ENCODE measurements at places on chromosomes 4 and X. TPM values are rescaled to one million over a fixed set of nuclear protein-coding genes. Genes with fewer than 3 reads are reported as not detected.

PPBP gene
- not detected for total RNA-seq

HSD17B13 gene
- not detected for total RNA-seq

P2RY10 gene
- total RNA-seq: not detected

MAGEB17 gene
- total RNA-seq: not detected

POU3F4 gene
- total RNA-seq: not detected

PORCN gene
- 7.0 TPM for total RNA-seq

PTCHD1 gene
- not detected for total RNA-seq

HSFX3 gene
- not detected for total RNA-seq

PF4V1 gene
- 0.34 TPM for total RNA-seq

ARAP2 gene
- 0.23 TPM for total RNA-seq

F11 gene
- not detected for total RNA-seq

- DNase-seq: no peak
Observed at GRCh38 chr4:8906991-8907595, 35.5 kb upstream of the HMX1 start.

- no peak for DNase-seq
Observed at GRCh38 chr4:140097572-140097971, 56.4 kb downstream of the MAML3 start.

DNA sequence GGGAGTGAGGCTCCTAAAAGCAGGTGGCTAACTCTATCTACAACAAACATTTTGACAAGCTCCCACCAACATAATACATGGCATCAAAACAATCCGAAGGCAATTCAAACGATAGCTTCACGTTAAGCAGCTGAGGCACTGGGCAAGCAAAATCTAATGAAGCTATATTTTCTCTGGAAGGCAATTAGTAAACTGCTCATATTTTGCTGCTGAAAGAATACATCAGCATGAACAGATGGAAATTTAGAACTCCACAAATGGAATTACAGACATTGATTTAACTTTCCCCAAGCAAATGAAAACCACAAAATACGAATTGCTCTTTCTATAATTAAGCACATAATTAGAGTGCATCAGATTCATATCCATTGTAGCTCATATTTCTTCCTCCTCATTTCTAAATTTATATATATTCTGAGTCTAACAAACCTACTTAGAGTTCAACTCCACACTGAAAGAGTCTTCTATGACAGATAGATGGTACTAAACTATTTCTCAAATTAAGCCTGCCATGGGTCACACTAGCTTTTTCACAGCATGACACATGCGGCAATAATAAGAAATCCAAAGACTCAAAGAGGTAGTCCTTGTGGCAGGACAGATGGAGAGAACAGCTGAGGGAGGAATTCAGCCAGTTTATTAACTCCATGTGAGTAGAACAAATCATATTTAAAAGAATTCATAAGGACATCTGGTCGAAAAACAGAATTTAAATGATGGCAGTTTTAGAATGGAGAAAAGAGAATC is 305.4 kb downstream of the MAPK10 start:
- no peak for DNase-seq

- DNase-seq: peak; percentile 86
Observed at GRCh38 chrX:17547658-17548057, 172.7 kb downstream of the NHS start.

GRCh38 chr4:150493851-150494250 is 88.1 kb upstream of the MAB21L2 start:
- no peak for DNase-seq

DNA sequence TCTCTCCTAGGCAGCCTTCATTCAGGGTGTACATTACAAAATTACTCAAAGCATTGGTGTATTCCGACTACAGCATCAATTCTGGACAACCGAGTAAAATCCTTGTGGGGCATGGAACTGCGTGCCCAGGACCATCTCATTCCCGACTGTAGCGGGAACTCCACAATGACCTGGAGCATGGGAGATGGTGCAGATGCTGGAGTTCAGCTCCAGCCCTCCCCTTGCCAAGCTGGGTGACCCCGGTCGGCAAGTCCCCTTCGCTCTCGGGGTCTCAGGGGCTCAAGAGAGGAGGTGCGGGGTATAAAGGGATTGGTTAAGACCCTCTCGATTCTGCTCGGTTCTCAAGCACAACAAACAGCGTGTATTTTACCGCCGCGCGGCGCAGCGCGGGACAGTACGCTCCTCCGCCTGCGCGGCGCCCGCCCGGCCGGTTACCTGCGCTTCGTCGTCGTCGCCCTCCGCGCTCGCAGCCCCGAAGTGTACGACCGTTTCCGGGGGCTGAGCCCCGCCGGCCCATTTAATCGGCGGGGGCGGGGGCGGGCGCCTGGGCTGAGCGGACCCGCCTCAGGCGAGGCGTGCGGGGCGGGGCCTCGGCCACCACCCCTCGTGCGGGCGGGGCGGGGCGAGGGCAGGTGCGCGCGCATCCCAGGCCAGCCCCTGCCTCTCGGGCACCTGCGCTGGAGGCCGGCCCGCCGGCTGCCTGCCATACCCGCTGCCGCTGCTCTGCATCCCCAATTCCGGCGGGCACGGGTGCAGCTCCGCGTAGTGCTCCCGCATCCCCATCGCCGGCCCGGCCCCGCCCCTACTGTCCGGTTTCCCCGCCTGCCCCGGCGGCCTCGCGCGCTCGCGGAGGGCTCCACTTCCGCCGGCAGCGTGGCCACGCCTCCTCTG is at the start of gene G6PD:
Gene G6PD, minus strand, starts transcription at position 493 of the 891 bp plus-strand sequence. CDS start 691 bp downstream, outside the sequence.
- peak; percentile 73 for DNase-seq

DNA sequence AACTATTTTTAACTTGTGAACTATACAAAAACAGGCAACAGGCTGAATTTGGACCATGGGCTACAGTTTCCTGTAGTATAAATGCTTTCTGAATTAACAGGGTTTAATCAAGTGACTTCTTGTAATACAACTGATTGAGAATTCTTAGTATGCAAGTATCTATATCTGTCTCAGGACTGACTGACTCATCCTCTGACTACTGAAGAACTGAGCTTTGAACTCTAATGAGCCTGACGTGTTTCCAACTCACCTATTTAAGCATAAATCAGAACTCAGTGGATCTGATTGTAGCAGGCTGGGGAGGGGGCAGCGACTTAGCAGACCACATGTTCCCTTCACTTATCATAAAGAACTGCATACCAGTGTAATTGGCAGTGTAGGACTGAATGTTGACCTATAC is 7.8 kb downstream of the SPATA4 start:
- no peak for DNase-seq

GRCh38 chrX:106608016-106608415 is 3.8 kb upstream of the RADX start:
- no peak for DNase-seq

GRCh38 chrX:67612231-67612630 is 68.4 kb downstream of the AR start:
- peak; percentile 11 for DNase-seq

- DNase-seq: peak; percentile 32
Observed at GRCh38 chr4:158786121-158786601, 17.3 kb downstream of the FNIP2 start.

- DNase-seq: peak; percentile 41
Observed at GRCh38 chr4:186068581-186069348, at the start of gene TLR3. Gene TLR3 (plus strand): TSS chr4:186069156. CDS start chr4:186076620, 7,464 bp downstream.

- no peak for DNase-seq
Observed at GRCh38 chr4:145884775-145885174, 53.8 kb downstream of the ZNF827 start.

GRCh38 chr4:78360466-78360865 is 191.1 kb upstream of the ANXA3 start:
- no peak for DNase-seq

- DNase-seq: no peak
Observed at GRCh38 chrX:8604131-8604530, 127.8 kb downstream of the ANOS1 start.

DNA sequence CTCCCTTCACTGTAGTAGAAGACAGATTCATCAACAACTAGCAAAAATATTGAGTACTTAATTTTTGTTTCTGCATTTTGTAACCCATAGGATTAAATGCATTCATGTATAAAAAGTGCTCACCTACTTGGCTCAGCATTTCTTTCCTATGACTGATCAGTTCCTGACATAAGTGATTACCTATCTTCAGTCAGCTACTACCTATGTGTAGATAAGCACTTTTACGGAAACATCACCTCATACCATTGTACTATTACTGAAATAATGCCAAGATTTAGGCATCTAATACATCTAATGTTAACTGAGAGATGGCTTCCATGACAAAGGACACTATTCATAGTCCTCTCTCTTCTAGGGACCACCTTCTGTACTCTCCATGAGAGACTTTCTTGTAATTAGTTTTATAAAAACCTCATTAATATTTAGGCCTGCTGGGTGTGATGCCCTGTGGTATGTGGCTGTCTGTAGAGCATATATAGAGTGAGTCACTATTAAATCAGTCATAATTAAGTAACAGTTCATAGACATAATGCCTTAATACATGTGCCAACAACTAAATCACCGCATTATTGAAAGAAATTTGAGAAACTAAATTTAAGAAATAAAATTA is 147.0 kb downstream of the PDGFC start:
- no peak for DNase-seq

- no peak for DNase-seq
Observed at GRCh38 chrX:153825042-153825441, 5.3 kb downstream of the PDZD4 start.

DNA sequence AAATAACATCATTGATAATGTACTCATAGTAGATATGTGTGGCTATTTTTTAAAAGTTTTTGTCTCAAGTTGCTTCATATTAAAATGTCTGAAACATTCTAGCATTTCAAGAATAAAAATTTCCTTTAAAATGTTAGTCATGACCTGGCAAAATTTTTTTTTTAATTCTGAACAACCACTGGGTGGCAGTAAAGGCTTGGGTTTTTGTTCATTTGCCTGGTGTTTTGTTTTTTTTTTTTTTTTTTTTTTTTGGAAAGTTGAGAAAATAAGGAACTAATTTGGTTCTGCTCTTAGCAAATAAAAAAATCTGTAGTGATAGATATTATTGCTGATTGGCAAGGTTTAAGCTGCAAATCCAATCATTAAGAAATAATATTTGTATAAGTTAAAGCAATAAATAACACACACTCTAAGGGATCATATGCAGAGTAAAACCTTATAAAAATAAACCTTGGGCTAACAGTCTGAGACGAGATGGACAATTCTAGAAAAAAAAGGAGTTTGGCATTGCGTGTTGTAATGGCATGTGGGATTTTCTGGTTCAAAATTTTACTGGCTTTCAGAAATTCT is 81.4 kb downstream of the CEP44 start:
- peak; percentile 45 for DNase-seq

- DNase-seq: no peak
Observed at GRCh38 chr4:27678027-27678426, 817.4 kb downstream of the STIM2 start.

DNA sequence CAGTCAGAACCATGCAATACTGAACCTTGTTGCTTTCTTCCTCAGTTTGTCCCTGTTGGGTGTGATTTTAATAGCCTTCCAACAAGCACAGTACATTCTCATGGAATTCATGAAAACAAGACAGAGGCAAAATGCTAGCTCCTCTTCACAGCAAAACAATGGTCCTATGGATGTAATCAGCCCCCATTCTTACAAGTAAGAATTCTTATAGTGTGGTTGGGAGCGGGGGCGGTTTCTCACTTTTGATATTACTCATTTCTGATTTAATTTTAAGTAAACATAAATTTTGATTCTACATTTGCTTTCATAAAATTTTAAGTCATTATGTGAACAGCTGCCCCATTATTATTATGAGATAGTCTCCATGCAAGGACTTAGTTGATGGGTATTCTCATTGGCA is 80.8 kb upstream of the TLR2 start:
- no peak for DNase-seq

DNA sequence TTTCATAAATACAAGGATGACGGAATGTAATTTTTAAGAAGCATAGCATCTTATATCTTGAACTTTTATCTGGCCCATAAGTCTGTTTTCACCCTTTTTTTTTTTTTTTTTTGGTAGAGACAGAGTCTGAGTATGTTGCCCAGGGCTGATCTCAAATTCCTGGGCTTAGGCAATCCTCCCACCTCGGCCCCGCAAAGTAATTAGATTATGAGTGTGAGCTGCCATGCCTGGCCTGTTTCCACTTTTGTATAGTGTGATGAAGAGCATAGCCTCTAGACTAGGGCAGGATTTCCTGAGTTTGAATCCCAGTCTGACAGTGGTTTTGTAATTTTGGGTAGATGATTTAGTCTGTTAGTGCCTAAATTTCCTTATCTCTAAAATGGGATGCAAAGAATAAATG is 11.0 kb downstream of the STIM2 start:
- no peak for DNase-seq

DNA sequence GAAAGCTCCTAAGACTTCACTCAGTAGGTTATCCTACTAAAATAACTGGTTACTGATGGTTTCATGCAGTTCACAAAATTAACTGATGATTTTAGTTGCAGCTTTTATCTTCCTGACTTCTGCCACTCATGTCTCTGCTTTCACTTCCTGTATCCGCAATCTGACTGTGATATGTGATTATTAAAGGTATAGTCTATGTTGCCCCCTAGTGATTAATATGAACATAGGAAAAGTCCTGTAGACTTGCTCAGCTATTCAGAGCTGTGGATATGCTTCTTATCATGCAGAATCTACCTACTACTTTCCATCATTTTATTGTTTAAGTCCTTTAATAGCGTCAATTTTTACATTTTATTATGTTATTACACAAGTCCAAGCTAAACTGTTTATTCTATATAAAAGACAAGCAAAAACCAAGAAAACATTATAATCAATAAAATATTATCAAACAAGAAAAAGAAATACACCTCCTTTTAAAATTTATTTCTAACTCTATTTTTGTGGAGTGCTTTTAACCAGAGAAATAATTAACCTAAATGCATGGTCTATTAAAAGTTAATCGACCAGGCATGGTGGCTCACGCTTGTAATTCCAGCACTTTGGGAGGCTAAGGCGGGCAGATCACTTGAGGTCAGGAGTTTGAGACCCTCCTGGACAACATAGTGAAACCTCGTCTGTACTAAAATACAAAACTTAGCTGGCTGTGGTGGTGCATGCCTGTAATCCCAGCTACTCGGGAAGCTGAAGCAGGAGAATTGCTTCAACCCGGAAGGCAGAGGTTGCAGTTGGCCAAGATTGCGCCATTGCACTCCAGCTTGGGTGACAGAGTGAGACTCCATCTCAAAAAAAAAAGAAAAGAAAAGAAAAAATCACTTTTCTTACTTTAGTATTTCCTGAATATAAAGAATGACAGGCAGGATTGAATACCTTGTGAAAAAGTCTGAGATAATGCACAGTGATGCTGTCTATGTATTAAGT is 40.4 kb upstream of the TLR2 start:
- peak; percentile 70 for DNase-seq

DNA sequence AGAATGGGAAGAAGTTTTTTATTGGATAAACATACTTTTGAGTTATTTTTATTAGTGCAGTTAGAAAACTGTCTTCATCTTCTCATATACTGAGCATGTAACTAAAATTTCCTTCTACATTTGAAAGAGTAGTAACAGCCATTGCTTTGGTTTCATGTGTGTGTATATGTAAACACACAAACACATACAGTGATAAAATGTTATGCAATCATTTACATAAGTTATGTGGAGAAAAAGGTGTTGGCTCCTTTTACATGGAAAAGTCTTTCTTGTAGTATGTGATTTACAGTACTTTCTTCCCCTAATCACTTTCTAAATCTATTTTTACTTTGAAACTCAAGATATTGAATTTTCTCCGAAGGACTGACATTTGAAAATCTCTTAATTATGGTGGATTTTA is 194.3 kb upstream of the PACRGL start:
- no peak for DNase-seq
